ENCODE measurements at places on chromosomes 2 and 18.
A peak's percentile ranks its signal among the peaks of the same experiment; 100 is the strongest.

DNA sequence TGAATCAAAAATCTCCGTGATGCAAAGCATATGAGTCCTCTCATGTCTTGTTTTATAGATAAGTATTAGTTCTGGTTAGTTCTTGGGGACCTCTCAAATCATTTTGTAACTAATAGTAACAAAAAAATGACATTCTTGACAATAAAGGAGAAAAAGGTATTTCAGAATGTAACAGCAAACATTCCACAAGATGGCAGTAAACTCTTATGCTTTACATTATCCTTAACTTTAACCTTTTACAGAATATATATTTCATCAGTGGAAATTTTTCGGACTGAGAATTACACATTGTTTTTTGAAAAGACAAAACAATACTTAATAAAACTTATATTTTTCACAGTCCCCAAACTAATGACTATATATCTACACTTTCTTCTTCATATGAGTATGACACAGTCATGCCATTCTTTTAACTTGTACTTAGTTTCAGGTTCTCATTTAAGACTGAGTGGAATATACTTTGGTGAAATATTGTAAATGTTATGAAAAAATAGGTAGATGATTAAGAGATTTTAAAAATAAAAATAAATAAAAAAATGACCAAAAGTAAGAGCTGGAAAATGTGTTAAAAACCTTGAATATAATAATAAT lies 142.9 kb upstream of the NXPH2 start:
- DNase-seq: no peak

DNA sequence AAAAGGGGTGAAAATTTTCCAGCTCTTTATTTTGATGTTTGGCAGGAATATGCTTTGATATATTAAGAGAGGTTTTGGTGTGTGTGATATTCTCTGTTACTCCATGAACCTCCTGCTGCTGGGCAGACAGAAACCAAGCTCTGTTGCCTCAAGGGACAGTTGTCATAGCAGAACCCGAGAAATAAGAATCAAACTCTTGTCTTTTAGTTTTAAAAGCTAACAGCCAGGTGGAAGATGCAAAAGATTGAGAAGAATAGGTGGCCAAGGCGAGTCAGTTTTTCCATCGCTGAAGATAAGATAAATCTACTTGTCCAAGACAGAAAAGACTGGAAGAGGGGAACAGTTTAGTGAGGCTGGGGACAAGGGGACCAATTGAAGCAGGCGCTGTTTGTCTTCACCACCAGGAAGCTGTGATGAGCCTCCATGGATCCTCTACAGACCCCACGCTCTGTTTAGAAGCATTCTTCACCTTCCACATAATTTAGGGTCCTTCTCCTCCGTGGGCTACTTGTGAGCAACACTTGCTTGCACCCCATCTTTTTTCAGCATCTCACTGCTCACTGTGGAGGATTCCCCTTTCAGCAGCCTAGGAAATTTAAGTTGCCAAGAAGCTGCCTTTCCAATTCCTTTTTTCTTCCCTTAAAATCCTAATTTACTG lies 23.9 kb downstream of the PMAIP1 start:
- DNase-seq: no peak

- DNase-seq: no peak
These were observed 95.5 kb downstream of the ATP9B start for GRCh38 chr18:79164706-79165105.

- peak; percentile 90 for DNase-seq
These were observed 97.6 kb upstream of the SLC39A10 start for GRCh38 chr2:195559431-195559914.

DNA sequence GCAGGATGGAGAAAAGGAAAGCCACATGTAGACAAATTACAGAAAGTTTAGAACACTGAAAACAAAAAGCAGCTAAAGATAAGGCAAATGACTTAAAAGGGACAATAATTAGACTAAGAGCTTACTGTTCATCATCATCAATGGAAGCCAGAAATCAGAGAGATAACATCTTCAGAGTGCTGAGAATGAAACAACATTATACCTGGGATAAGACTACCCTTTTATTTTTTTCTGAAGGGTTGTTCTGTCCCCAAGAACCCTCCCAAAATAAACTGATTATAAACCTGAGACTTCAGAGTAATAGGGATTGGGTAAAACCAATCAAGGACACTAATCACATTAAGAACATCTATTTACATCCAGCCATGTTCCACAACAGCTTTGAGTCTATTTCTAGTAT lies 6.9 kb upstream of the NEDD4L start:
- no peak for DNase-seq

DNA sequence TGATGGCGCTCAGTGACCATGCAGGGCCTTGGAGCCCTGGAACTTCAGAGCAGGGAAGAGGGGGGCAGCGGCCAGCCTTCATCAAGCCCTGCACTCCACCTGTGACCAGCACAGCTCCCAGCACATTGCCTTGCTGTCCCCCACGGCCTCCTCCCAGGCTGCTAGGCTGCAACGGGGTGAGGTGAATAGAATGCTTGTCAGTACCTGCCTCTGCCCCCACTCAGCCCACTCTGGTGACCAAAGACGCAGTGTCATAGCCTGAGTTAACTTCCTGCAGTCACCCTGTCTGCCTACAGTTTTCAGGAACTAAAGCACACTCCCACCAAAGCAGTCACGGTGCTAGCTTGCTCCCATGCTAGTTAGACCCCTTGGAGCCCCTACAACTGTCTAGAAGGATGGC lies 72.1 kb downstream of the STPG4 start:
- DNase-seq: no peak

DNA sequence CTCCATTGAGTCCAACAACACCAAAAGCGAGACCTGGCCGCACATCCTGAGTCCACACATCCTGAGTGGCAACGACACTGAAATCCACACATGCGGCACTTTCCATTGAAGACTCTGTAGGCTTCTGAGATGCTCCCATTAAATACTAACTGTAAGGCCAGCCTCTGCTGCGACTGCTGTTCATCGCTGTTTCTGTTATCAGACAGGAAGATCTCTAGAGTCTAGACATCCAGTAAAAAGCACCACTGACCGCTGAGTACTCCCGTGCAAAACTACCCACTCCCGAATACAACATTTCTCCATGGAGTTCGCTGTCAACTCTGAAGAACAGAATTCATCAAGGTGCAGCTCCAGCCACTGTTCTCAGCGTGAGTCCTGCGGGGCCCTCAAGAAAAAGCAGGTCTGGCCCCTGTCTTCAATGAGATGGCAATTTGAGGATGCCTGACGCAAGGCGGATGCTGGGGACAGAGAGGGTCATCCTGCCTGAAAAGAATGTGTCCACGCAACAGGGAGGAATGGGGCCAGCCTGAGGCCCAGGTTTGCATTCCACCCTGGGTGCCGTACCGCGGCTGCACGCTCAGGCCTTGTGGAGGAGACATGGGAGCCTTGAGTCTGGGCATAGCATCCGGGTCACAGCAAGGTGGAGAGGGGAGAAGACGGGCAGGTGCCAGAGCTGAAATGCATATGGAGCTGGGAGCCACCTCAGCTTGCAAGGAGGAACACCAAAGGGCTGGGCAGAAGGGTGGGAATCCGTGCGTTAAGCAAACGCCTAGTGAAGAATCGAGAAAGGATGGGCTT lies 61.9 kb downstream of the ZNF516 start:
- no peak for DNase-seq

GRCh38 chr18:48238636-48239035 lies 170.5 kb downstream of the ZBTB7C start:
- no peak for DNase-seq

GRCh38 chr18:63106727-63107126 lies 212.8 kb downstream of the BCL2 start:
- DNase-seq: no peak

Measured in central memory CD4-positive, alpha-beta T cell (primary cell).